ENCODE measurements at places on chromosomes 16 and 17.

GRCh38 chr17:40615068-40615840, 32.4 kb downstream of the SMARCE1 start:
- DNase-seq = no peak

GRCh38 chr17:80441133-80441578, 26.2 kb downstream of the ENDOV start:
- no peak for DNase-seq

DNA sequence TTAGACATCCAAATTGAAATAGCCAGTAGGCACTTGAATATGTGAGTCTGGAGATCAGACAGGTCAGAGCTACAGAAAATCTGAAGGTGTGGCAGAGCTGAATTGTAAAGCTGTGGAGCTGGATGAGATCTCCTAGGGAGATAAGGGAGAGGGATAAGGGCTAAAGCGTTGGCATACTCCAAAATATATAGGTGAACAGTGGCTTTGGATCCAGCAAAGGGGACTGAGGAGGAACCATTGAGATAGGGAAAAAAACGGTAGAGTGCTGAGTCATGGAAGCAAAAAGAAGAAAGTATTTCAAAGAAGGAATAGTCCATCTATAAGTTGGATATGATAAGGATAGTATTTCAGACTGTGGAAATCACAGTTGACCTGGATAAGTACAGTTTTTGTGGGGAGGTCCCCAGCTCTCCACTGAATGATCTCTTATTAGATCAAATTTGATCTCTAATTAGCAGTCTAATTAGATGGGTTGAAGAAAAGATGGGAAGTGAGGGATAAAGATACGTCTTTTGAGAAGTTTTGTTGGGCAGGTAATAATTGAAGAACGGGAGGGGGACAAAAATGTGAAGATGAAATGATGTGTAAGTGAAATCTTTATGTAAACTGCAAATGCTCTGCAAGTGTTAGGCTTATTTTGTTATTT, 587 bp upstream of the DBF4B start:
- DNase-seq = no peak

DNA sequence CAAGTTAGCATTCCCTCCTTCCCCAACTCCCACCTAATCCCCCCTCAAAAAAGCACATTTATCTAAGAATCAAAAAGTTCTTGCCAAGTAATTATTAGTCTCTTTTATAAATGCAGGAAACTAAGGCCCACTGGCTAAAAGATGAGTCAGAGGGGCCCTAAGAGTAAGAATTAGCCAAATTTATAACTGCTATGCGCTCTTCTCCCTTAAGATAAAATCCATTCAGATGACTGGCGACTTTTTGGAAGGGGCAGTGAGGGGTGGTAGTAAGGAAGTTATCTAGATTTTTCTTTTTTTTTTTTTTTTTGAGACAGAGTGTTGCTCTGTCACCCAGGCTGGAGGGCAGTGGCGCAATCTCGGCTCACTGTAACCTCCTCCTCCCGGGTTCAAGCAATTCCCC, 17.1 kb downstream of the ZNF652 start:
- no peak for DNase-seq

- no peak for DNase-seq
These were observed 9.0 kb downstream of the PITPNA start for GRCh38 chr17:1553354-1554266.

GRCh38 chr17:32970281-32970680, 21.4 kb upstream of the SPACA3 start:
- DNase-seq = no peak

- DNase-seq = no peak
These were observed 47.6 kb upstream of the STH start for GRCh38 chr17:45951403-45951802.

- DNase-seq = no peak
These were observed 31.9 kb downstream of the CDK5R1 start for GRCh38 chr17:32518646-32519227.

DNA sequence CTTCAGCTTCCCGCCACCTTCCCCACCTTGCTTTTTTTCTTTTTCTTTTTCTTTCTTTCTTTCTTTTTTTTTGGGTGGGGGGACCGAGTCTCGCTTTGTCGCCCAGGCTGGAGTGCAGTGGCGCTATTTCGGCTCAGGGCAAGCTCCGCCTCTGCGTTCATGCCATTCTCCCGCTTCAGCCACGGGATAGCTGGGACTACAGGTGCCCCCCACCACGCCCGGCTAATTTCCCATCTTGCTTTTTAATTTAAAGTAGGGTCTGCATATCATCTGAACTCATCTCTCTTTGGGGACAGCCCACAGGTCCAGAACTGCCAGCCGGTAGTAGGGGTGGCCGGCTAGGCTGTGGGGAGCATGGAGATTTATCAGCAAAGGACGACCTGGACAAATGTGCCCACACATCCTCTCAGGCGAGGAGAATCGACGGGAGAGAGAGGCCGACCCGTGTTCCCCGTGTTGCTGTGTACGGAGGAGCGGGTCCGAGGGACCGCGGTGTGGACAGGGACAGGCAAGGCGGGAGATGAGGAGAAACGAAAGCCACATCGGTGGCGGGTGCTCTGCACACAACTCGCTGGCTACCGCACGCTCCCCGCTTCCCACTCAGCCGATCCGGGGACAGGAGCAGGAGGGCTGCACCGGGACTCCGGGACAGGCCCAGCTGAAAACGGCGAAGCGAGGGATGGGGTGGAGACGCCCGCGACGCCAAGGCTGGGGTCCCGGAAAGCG, 2.4 kb downstream of the MT1M start:
- no peak for DNase-seq

DNA sequence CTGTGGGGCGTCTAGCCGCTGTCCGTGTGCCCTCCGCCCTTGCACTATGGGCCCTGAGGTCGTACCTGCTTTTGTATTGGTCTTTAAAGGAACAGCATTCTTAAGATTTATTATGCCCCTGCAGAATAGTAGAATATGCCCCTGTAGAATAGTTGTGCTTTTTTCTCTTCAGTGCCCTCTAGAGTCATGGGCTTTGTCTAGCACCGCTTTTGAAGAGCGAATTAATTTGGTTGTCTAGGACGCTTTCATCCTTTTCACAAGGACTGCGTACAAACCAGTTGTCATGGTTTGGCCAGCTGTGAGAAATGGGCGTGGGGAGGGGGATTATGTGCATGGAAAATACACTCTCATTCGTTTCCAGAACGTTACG, 621 bp downstream of the CEP95 start:
- peak; percentile 71 for DNase-seq

GRCh38 chr17:75087558-75088453, at the start of gene SLC16A5:
TSS of gene SLC16A5 (plus strand) at chr17:75087954. CDS start at chr17:75093637, 5,683 bp downstream.
- no peak for DNase-seq

GRCh38 chr16:20181949-20182348, 108.3 kb upstream of the GPR139 start:
- no peak for DNase-seq

- no peak for DNase-seq
These were observed 246.4 kb downstream of the PRKCA start for GRCh38 chr17:66548659-66549310.

DNA sequence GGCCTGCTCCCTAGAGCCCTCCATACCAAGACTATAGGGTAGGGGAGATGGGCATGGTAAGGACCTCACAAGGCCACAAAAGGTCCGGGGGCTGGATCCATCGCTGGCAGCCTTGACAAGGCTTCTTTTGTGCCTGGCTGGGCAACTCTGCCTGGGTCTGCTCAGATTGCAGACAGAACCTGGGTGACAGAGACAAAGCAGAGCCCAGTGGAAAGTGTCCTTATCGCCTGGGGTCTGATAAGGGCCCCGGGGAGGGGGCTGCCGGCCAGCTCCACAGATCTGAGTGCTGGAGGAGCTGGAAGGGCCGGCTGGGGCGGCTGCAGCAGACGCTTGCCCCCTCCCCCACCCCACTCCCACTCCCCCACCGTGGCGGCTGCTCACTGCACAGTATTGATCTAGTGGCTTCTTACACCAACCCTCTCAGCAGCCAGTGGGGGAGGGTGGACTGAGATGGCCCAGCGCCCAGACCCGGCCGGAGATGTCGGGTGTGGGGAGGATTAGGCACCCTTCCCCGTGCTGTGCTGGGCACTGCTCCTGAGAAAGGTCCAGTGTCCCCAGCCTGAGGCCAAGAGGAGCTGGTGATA, 7.2 kb downstream of the MMP15 start:
- DNase-seq = no peak

- no peak for DNase-seq
These were observed 21.7 kb upstream of the VWA3A start for GRCh38 chr16:22070361-22071330.

DNA sequence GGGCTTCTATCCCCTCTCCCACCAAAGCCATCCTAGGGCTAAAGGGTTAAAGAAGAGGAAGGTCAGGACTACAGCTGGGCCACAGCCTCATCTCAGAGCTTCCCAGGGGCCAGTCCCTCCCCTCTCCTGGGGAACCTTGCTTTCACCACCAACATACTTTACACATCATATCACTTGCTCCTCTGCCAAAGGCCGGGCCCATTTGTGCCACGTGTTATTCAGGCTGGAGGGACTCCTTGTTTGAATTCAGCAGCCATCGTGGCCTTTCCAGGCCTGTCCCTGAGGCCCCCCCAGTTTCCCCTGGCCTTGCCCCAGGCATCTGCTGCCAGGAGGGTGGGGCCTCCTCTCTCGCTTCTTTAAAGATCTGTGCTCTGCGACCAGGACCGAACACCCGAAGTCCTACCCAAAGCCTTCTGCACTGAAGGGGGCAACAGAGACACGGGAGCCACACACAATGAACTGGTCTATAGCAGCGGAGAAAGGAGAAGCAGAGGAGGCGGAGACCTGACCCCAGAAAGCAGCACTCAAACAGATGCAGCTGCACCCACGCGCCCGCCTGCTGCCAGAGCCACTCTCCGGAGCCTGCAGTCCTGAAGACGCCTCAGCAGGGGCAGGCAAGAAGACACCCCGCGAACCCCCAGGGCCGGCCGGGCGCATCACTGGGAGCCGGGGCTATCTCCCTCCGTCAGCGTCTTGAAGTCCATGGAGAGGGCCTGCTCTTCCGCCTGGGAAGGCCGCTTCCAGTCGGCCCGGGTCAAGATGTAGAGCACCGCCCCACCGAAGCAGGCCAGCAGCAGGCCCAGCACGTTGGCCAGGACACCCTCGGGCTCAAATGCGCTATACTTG, 12.1 kb downstream of the CYB561 start:
- no peak for DNase-seq

- DNase-seq = no peak
These were observed 157.2 kb downstream of the ENGASE start for GRCh38 chr17:79231766-79232287.

DNA sequence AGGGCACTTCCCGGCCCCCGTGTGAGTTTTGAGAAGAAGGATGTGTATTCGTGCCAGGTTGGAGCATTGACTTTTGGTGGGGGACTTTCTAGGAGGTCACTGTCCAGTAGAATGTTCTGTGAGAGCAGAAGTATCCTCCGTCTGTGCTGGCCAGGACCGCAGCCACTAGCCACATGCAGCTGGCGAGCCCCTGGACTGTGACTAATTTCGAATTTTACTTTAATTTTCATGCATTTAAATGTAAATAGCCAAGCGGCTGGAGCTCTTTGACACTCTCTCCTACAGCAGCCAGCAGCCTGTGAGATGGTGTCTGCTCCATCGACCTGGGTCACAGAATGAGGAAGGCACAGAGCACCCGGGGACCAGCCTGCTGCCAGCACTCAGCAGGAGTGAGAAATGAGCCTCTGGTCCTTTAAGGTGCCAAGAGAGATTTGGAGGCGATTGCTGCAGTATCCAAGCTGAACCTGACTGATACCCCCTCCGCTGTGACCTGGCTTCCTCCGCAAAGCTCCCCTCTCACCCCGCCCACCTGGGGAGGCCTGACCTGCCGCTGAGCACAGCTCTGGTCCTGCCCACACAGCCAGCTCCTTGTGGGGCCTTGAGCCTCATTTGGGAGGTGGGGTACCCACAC, 7.8 kb downstream of the ATP2A3 start:
- DNase-seq = no peak

DNA sequence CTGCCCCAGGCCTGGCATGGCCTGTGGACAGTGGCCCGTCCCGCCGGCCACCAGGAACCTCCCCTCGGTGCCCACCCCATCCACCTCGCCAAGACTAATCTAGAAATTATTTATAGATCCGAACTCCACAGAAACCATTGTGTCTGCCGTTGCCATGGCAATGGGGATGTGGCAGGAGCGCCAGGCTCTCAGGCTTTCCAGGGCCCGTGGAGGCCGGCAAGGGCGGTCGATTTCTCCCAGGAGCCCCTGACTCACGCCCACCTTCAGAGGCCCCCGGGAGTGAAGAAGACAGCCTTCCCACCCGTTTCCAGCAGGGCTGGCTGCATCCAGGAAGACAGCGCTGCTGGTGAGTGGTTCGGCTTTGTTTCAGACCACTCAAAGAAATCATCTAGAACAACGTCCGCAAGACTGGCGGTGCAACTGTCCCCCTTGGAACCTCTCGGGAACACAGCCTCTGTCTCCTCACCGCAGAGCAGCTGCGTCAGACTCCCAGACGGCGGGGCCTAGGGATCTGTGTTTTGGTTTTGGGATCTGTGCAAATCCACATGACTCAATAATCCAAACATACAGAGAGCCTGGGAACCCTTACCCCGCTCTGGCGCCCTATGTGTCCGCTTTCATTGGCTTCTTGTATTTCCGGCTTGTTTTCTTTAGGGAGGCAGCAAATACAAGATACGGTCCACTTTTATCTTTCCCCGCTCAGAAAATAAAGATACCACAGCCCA, 48.5 kb upstream of the ZCCHC14 start:
- no peak for DNase-seq

DNA sequence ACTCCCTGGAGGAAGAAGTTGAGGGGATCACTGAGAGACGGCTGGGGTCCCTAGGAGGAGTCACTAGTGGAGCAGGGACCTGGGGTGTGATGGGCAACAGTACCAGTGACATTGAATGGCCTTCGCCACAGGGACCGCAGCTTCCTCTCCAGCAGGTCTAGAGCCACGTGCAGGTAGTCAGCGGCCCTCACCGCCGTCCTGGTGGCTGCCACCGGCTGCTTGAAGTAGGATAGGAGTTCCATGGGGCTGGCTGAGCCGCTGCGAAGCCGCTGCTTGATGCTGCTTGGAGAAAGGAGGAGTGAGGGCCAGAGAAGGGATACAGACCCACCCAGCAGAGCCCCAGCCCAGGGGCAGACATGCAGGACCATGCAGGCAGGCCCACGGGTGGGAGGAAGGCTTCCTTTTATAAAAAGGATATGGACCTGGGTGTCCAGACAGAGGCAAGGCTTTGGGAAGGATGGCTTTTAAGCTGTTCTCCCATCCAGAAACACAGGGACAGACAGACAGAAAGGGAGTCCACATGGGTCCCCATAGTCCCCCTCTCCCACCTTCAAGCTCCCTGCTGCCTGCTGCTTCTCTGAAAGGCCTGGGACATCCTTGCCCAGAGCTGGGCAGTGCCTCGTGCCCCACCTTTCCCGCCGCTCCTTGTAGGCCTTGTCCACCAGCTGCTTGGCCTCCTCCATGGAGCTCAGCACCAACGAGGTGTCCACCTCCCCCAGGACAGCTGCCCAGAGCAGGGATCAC, 827 bp downstream of the MPO start:
- no peak for DNase-seq

- DNase-seq = no peak
These were observed 19.9 kb downstream of the TLE7 start for GRCh38 chr16:71421911-71422310.

- no peak for DNase-seq
These were observed 11.9 kb upstream of the RAB37 start for GRCh38 chr17:74725111-74725510.
